ENCODE measurements at places on chromosomes 5 and 9. TPM values are rescaled to one million over a fixed set of nuclear protein-coding genes. Genes with fewer than 3 reads are reported as not detected.

The MLANA gene
- total RNA-seq, result not detected

The MPDZ gene
- total RNA-seq, result 41.3 TPM

The NIPBL gene
- total RNA-seq, result 39.6 TPM

The HTR4 gene
- total RNA-seq, result 0.11 TPM

The ACTBL2 gene
- not detected for total RNA-seq

The VAV2 gene
- total RNA-seq, result 14.8 TPM

The SPATA31D4 gene
- not detected for total RNA-seq

The RALGDS gene
- 16.1 TPM for total RNA-seq

The PLEKHG4B gene
- total RNA-seq, result under 0.01 TPM

The NRARP gene
- total RNA-seq, result 0.22 TPM
